ENCODE measurements at places on chromosomes 13 and 19.

- no peak for DNase-seq
Measured at GRCh38 chr19:51549533-51550324, 18.3 kb upstream of the SIGLEC6 start.

GRCh38 chr13:85243831-85244230, 555.4 kb downstream of the SLITRK6 start:
- no peak for DNase-seq

GRCh38 chr13:36673838-36674326, at the start of gene SERTM1:
SERTM1 (plus strand) TSS chr13:36674020; CDS start chr13:36695079, 21,059 bp downstream.
- DNase-seq = peak; percentile 90

- peak; percentile 31 for DNase-seq
Measured at GRCh38 chr13:79258489-79258888, 147.6 kb downstream of the RBM26 start.

DNA sequence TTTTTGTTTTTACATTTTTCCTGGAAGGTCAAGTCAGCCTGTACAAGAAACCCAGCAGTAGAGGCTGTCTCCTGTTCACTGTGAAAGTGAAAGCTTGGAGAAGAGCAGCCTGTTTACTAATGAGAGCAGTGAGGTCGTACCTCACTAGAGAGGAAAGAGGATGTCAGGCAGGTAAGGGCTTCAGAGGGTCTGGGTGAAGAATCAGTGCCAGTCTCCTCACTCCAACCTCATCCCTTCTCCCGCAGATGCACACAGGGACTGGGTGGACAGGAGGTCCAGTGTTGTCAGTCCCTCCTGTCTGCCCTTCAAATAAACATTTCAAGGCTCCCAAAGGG, 462.5 kb downstream of the KLF5 start:
- no peak for DNase-seq

DNA sequence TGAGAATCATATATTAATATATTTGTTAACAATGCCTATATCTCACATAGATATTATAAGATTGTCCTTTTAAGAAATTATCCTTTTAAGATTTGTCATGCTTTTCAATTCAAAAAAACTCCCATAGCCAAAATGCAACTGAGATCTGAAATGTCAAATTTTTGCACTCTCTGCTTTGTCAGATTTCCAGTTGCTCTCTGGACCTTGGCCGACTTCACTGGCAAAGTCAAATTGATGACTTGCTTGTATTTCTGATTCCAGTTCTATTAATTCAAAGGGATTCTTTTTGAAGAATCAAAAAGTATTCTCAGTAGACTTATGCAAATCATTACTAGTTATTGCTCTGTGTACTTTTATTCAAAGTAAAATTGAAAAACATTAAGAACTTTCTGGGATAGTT, 101.2 kb upstream of the SCEL start:
- no peak for DNase-seq

GRCh38 chr13:73933795-73934194, 200.4 kb downstream of the KLF12 start:
- DNase-seq = no peak

GRCh38 chr19:12162513-12162881, 399 bp upstream of the ZNF136 start:
- no peak for DNase-seq

- no peak for DNase-seq
Measured at GRCh38 chr13:30872685-30873461, 33.2 kb upstream of the MEDAG start.

DNA sequence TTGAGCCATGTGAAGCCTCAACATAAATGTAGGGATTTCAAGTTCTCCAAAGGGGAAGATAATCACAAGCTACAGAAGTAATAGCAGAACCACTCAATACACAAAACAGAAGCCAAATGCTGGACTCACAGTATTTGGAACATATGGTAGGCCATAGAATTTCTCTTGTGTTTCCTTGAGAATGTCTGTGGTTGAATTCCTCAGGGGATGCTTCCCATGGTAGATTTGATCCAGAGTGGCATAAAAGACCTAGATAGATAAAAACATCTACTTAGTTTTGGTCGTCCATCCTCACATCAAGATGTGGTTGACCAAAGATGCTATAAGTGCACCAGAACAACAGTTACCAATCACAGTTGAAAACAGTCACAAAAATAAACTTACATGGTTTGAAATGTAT, 83.4 kb downstream of the MIPEP start:
- DNase-seq = no peak

DNA sequence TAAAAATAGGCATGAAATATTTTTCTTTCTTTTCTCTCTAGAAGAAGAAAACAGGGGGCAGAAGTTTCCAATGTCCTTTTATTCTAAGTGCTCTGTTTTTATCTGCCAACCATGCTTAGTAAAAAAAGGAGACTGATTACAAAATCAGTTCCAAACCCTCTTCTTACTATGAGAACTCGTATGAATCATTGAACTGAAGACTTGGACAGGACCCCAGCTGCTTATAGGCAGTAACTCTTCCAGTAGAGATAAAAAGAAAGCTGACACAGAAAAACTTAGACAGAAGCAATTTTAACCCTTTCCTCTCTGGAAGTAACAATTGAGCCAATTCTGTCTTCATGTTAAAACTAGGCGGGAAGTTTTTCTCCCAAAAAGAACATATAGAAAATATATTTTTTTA, 24.5 kb upstream of the FREM2 start:
- DNase-seq = no peak

DNA sequence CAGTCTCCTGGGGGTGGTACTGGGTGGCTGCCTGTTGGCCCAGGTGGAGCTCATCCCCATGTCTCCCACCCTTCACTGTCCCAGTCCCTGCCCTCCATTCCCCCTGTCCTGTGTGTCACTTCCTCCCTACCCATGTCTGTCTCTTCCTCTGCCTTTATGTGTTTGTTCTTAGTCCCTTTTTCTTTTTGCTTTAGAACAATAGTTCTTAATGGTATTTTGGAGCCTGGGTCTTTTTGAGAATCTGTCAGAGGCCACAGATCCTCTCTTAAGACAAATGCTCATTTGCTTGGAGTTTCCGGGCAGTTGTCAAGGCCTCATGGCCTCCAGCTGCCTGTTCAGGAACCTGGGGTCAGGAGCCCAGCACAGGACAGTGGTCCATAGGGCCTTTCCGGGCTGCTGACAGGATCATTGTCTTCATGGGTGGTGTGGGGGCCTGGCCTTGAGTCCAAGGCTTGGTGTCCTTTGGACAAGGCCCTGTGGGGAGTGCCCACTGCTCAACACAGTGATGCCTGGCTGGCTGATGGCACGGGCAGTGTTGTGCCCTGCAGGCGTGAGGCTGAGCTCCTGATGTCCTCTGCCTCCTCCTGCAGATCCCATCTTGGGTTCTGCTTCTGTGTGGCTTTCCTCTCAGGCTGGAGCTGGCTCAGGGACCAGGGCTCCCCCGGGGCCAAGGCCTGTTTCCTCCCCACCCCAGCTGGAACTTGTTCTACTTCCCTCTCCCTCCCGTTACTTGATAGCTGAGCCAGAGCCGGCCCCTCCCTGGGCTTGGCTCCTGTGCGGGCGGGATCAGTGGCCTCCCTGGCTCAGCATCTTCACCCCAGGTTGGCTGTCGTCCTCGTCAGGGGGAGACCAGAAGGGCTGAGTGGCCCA, 3.5 kb downstream of the EGLN2 start:
- DNase-seq = no peak

- DNase-seq = no peak
Measured at GRCh38 chr19:34436716-34437115, 8.5 kb downstream of the UBA2 start.

DNA sequence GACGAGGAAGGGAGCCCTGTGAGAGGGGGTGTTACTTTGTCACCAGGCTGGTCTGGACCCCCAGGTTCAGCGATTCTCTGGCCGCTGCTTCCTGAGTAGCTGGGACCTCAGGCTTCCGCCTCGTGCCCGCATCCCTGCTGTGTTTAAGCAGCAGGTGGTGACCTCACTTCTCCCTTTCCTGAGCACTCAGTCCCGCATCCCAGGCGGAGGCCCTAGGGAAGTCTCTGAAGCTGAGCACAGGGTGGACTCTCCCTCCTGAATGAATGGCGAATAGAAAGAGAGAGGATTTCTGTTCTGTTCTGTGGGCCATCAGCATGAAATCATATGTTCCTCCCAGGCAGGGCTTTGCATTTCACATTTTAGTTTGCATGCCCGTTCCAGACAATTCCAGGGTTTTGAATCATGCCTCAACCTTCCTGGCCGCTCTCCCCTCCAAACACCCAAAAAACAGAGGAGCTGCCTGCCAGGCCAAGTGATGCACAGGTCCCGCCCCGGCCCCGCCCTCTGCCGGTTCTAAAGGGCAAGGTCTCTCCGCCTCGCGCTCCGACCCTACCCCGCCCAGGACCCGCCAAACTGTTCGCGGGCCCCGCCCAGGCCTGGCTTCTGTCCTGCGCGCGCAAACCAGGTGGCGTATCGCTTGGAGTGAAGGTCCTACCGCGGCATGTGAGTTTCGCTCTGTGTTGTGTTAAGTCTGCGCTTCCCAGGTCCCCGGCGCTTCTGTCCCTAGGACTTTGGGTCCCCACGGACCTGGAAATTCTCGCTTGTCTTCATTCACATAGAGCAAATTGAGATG, 35.1 kb upstream of the ZNF808 start:
- no peak for DNase-seq

GRCh38 chr19:33797802-33798671, 1.4 kb downstream of the KCTD15 start:
- DNase-seq = no peak

DNA sequence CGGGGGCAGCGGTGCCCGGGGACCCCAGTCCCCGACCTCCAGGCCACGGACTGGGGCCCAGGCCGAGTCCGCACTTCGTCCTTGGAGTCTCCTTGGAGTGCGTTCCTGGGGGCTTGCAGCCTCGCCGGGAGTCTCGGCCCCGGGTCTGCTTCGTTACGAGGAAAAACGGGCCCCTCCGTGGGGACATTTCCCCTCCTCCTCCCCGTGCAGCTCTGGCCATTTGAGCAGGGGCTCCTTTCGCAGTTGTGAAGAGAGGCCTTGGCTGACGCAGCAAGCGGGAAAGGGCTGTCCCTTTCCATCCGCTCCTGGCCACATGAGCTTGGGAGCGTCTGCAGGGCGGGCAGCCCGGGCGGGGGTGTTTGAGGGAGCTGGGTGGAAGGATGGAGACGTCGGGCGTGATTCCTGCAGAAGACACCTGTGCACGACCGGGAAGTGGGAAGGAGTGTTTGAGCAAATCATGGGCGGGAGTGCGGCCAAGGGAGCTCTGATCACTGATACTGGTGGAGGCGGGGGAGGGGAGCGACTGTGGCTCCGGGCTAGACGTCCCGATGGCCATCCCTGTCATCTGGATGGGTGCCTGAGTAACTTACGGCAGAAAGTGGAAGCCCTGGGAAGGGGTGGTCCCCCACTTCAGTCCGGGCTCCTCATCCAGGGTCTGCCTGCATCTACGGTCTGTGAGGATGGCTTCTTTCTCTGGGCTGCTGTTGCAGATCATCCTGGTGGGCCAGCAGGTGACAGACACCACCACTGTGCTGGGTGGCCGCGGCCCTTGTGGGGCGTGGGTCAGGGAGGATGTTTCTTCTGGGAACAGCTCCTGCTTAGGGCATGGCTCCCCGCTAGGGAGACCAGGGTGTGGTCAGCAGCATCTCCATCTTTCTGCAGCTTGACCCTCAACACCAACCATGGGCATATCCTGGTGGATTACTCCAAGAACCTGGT, 736 bp downstream of the GPI start:
- DNase-seq = peak; percentile 59

DNA sequence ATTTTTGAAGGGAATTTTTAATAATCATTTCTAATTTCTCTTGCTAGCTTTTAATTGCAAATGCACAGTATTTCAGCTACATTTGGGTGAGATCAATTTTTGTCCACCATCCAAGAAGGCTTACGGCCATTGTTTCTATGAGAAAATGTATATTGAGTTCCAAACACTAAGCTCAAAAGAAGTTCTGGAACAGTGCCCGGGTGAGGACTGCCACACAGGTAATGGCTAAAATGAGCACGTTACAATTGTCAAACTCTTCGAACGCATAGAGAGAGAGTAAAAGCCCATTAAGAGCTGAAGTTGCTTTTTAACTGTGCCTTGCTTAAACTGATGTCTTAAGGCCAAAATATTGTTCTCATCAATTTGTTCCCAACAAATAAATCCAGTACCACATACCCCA, 755.0 kb downstream of the DIAPH3 start:
- no peak for DNase-seq

GRCh38 chr13:84865783-84866221, 933.4 kb downstream of the SLITRK6 start:
- DNase-seq = peak; percentile 94
